ENCODE measurements at places on chromosomes 4 and X. TPM values are rescaled to one million over a fixed set of nuclear protein-coding genes. Genes with fewer than 3 reads are reported as not detected.

- no peak for DNase-seq
Observed at GRCh38 chrX:140521393-140521792, 16.5 kb upstream of the SOX3 start.

HPF1 gene
- 37.9 TPM for polyA plus RNA-seq

DNA sequence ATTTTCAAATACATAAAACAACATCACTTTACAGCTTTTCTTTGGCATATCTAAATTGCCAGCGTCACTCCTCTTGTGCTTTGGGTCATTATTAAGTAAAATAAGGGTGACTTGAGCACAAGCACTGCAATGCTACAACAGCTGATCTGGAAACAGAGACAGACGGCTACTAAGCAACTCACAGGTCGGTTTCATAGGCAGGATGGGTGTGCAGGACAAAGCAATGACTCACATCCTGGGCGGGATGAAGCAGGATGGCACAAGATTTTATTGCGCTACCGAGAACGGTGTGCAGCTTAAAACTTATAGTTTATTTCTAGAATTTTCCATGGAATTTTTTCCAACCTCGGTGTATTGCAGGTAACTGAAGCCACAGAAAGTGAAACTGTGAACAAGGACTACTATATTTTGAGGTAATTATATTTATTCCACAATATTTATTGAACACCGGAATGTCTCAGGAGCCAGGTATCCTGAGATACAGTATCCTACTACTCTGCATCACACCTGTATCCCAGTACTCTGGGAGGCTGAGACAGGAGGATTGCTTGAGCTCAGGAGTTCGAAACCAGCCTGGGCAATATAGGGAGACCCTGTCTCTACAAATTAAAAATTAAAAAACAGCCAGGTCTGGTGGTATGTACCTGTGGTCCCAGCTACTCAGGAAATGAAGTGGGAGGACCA, 215.5 kb downstream of the APBB2 start:
- no peak for DNase-seq

DNA sequence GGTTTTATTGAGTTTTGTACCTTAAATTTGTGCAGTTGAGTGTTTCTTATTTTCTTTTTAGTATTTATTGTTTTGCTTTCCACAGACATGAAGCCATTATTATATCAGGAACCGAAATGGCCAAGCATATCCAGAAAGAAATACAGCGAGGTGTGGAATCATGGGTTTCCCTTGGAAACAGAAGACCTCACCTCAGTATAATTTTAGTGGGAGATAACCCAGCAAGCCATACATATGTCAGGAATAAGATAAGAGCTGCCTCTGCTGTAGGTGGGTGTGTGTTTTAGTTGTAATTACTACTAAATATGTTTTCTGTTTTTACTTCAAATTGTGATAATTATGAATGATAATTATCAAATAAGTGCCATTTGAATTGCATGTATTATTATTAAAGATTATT, 16.5 kb downstream of the MTHFD2L start:
- no peak for DNase-seq

- no peak for DNase-seq
Observed at GRCh38 chr4:102037566-102037965, 247.0 kb downstream of the BANK1 start.

DNA sequence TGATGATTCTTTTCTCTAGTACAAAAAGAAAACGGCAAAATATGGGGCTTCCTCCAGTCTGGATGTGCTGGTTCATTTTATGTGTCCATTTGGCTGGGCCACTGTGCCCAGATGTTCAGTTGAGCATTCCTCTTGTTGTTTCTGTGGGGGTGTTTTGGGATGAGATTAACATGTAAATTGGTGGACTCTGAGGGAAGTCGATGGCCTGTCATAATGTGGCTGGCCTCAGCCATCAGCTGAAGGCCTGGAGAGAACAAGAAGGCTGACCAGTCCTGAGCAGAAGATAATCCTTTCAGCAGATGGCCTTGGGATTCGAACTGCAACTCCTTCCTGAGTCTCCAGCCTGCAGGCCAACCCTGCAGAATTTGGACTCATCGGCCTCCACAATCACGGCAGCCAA, 136.7 kb downstream of the EVC2 start:
- no peak for DNase-seq

- DNase-seq, result no peak
Observed at GRCh38 chr4:33751050-33751449, 2493.3 kb downstream of the ARAP2 start.

FABP2 gene
- polyA plus RNA-seq, result not detected

GRCh38 chr4:151540728-151541388, 131.9 kb downstream of the FHIP1A start:
- no peak for DNase-seq

- DNase-seq, result no peak
Observed at GRCh38 chr4:36304138-36304681, 22.8 kb downstream of the DTHD1 start.

All from muscle of arm (tissue), 14 donors.